ENCODE measurements at places on chromosomes 6 and 20.

GRCh38 chr20:1810926-1811620 is 84.1 kb upstream of the SIRPA start:
- peak; percentile 86 for DNase-seq

- DNase-seq: peak; percentile 90
Observed at GRCh38 chr20:4795394-4795793, 73.7 kb downstream of the PRND start.

GRCh38 chr6:101395345-101395744 is 1.8 kb downstream of the GRIK2 start:
- DNase-seq: no peak

DNA sequence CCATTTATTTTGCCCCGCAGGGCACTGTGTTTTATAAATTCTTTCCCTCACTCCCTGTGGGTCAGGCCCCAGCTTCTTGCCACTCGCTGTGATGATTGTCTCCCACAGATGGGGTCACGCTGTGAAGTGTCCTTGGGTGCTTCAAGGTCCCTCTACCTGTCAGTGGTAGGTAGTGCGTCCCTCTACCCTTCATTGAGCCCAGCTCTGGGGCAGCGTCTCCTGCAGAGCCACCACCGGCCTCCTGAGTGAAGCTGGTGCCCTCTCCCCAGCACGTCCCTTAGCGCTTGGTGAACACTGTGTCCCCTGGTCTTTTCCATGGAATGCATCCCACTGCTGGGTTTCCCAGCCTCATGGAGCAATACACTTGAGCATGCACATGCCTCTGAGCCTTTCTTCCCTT is 108.2 kb downstream of the NRN1 start:
- no peak for DNase-seq

GRCh38 chr6:149318581-149319286 is 1.2 kb downstream of the TAB2 start:
- peak; percentile 39 for DNase-seq

DNA sequence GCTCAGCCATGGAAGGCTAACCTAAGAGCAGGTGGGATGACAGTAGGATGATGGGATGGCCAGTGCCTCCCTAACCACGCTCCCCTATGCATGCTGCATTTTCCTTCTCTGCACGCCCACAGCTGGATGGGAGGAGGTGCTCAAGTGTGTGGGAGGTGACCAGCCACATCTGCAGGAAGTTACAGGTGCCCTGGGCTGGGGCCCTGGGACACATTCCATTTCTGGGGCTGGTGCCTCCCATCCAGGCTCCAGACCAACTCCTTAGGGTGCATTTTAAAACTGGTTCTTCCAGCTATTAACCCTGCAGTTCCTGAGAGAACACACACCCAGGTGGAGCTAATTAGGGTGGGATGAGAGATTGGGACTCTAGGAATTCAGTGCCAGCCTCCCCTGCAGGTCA is 135.3 kb upstream of the ARMC2 start:
- peak; percentile 49 for DNase-seq

GRCh38 chr6:68468244-68468884 is 166.7 kb upstream of the ADGRB3 start:
- DNase-seq: peak; percentile 35

- DNase-seq: peak; percentile 20
Observed at GRCh38 chr6:4364172-4364571, 228.8 kb upstream of the ECI2 start.

- DNase-seq: no peak
Observed at GRCh38 chr20:46652699-46653098, 1.4 kb upstream of the SLC13A3 start.

GRCh38 chr6:227074-227782 is 65.1 kb upstream of the DUSP22 start:
- no peak for DNase-seq

DNA sequence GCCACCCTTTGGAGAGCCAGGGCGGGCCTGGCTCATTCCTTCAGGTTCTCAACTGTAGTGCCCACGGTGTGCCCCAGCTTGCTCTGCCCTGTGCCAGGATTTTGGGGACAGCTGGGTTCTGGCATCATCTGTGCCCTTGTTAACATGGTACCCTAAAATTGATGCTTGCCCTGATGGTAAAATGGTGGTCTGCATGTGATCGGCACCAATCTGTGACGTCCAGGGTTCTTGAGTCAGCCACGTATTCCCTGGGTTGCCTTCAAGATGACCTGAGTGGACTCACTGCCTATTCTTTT is 31.2 kb upstream of the APCDD1L start:
- no peak for DNase-seq

DNA sequence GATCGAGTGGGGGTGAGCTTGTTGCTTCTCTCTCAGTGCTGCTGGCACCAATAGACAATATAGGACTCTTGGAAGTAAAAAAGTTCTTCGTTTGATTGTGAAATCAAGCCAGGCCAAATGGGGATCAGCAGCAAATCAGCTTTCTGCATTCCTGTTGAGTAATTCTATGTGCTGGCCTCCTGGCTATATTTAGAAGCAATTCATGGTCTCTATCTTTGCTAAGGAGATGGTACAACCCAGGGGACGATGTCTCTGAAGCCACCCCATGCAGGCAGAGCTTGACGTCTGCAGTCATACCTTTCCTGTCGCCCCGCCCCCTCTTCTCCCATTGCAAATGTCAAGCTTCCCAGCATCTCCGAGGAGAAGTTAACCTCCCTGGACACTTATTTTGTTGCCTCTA is 199.1 kb downstream of the SCP2D1 start:
- DNase-seq: no peak

DNA sequence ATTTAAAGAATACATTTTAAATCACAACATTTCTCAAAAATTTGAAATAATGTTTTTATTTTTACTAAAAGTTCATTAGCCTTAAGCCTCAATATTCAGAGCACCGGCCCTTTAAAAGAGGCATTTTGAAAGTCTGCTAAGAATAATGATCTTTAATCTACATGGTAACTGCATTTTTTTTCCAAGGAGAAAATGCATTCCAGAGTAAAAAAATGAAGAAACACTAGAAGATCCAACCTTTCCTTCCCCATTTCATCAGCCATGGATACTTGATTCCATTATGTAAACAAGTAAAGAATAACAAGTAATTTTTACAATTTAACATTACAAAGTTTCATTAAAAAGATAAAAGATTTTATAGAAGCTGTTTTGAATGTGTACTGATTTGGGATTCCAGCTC is 21.8 kb downstream of the LCA5 start:
- no peak for DNase-seq

GRCh38 chr20:32678948-32679347 is 5.2 kb upstream of the C20orf203 start:
- no peak for DNase-seq

GRCh38 chr6:38262026-38262425 is 377.7 kb downstream of the BTBD9 start:
- DNase-seq: peak; percentile 11

GRCh38 chr20:61762886-61763739 is 302.6 kb downstream of the TAF4 start:
- no peak for DNase-seq
